ENCODE measurements at places on chromosomes 4 and X. TPM values are rescaled to one million over a fixed set of nuclear protein-coding genes. Genes with fewer than 3 reads are reported as not detected.

DNA sequence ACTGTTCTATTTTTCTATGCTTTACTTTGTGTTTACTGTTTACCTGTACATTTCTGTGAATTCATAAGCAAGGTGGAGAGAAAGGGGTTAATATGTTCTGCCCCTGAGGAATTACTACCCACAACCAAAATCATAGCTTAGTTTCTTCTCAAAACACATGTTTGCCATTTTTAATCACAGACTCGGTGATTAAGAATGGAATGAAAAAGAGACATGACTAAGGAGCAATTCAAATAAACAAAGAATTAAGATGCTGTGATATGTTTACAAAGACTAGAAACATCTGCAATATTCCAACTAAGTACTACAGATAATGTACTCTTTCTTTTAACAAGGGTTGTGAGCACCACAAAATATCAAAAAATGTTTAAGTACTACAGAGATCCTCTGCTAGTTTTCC, 11.7 kb upstream of the FAT4 start:
- DNase-seq = no peak

DNA sequence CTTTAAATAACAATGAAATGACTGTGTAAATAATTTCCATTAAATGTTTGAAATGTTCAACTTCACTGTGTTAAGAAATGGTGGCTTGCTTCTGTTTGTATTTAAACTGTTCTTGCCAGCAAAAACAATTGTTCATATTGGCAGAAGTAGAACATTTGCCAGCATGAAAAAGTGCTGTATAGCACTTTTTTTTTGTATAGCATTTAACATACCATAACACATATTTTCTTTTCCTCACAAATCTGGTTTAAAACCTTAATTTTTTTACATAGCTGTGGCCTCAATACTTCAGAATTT, 94.1 kb downstream of the COX18 start:
- no peak for DNase-seq

DNA sequence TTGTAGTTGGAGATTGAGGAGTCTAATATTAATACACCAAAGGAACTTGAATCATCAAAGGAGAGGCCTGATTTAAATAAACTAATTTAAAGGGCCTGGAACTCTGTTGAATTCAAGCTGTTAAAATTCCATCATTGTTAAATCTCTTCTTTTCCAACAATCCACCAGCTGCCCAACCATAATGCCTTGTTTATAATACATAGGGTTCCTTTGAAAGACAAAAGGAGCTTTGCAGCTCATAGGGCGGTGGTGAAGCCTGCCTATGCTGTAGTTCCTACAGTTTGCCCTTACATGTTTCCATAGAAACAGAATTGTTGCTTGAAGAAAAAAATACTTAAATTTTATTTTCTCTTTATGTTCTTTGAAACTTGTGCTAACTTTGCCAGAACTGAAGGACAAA, 102.8 kb downstream of the GLUD2 start:
- DNase-seq = no peak

DNA sequence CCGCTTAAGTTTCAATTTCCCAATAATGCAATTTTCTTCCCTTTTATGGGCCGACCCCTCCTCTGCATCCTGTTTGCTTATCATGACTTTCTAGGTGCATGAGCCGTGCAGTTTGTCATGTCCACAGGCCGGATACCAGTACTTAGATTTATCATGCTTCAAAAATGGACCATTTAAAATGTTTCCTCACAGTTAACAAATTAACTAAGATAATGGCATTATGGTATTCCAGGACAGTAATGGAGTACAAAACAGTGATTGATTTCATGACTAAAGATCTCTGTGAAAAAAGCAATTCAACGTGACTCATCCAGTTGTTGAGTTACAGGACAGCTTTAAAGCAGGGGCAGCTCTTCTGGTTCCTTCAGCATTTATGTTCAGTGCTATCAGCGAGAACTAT, 23.0 kb downstream of the SNX25 start:
- DNase-seq = no peak

DNA sequence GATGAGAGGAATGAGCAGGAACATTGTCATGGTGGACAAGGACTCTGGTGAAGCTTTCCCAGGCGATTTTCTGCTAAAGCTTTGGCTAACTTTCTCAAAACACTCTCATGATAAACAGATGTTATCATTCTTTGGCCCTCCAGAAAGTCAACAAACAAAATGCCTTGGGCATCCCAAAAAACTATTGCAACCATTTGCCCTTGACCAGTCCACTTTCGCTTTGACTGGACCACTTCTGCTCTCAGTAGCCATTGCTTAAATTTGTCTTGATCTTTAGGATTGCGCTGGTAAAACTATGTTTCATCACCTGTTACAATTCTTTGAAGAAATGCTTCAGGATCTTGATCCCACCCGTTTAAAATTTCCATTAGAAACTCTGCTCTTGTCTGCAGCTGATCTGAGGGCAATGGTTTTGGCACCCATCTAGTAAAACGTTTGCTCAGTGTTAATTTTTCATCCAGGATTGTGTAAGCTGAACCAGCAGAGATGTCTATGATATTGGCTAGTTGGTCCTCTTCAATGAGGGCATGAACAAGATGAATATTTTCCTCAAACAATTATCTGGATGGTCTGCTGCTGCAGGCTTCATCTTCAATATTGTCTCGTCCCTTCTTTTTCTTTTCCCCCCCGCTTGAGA, 14.8 kb downstream of the TBC1D1 start:
- DNase-seq = no peak

GRCh38 chr4:74400395-74400794, 35.5 kb downstream of the EREG start:
- DNase-seq = no peak

DNA sequence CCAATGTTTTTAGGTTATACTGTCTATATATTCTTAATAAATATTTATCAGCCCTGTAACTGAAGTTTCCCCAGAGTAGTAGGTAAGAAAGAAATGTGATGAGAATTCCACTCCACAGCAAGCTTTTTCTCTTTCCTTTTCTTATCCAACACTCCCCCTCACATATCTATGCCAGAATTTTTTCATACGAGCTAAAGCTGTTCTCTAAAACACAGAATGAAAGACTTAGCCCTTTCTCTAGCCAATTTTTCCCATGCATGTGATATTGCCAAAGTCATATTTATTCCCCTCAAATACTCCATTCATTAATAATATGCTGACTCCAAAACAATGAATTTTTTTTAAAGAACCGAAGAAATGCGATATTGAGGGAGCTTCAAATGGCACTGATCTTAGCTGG, 32.3 kb downstream of the VEGFC start:
- no peak for DNase-seq

DNA sequence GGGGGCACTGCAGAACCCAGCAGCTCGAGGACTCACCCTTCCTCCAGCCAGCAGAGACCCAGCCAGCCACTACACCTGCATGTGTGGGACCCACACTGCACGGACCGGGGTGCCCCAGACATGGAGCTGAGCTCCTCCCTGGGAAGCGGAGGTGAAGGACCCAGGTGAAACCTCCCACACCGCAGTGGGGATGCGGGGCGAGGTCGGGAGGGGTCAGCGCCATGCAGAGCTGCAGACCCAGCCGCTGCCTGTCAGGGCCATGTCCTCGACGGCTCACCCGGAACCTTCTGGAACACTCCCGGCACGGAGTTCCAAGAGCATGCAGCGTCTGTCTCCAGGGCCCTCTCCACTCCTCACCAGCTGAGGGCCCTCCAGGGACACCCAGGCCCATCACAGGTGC, 42.6 kb downstream of the GAK start:
- DNase-seq = no peak

DNA sequence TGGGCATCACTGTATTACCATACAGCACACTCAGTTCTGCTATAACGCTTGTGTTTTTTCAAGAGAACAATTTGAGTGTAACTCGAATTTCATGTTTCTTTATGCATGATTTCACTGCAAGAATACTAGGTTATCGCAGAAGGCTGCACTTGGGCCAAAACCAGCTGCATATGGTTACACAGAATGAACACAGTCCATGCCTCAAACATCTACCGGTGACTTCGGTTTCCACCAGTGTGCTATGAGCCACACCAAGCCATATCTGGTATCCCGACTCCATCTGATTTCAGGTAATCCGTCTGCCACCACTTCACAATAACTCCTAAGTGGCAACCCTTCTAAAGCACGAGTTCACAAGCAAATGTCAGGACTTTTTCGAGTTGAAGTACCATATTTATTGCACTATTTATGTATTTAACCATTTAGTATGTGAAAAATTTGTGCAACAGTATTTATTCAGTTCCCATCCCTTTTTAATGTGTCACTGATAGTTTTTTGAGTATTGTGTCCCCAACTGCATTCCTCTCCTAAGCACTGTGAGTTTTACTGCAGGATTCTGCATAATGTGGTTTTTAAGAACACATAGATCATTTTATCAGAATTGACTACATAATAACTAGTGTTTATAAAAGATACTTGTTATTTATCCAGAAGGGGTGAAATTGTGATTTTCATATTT, 111.8 kb downstream of the APBB2 start:
- DNase-seq = no peak

GRCh38 chr4:25878676-25879075, 15.9 kb upstream of the SEL1L3 start:
- DNase-seq = no peak

DNA sequence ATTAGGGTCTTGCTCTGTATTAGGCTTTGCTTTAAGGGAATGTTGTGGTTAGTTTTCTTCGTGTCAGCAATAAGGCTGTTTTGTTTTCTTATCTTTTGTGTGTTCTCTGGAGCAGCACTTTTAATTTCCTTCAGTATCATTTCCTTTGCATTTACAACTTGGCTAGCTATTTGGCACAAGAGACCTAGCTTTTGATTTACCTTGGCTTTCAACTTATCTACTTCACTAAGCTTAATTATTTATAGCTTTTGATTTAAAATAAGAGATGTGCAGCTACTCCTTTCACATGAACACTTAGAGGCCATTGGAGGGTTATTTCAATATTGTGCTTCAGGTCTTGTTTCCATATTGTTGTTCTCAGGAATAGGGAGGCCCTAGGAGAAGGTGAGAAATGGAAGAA, 68.2 kb downstream of the FAT4 start:
- no peak for DNase-seq

GRCh38 chr4:101972791-101973190, 182.3 kb downstream of the BANK1 start:
- DNase-seq = no peak

DNA sequence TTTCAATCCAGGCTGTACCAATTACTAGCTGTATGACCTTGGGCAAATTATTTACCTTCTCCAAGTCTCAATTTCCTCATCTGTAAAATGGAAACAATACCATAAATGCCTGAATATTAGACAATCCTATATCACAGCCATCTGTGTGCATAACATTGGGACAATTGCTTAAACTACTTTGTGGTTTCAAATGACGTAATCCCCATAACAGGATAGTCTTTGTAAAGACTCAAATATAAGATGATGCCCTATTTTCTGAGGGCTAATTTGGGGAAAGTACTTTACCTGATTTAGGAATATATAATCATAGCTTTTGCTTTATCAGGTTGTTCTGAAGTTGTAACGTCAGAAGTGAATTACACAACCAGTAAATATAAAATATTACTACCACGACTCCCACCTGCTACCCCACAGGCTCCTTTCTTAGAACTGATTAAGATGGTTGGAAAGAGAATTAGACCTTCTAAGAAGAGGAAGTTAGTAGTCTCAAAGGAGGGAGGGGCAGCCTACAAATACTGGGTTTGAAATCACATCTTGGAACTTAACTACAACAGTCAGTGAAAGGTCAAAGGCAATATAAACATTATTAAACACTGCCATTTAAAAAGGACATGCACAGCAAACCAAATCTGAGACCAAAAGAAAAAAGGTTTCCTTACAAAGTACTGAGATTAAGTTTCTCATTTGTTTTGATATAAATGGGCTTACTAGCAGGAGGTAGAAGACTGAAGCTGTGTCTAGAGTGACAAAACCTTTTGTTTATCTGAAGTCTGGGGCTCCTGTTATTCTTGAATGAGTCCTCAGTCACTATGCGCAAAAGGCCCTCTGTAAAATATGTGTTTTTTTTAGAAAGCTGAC, 215.0 kb downstream of the SCFD2 start:
- DNase-seq = no peak

- DNase-seq = no peak
Measured at GRCh38 chr4:139918591-139918990, 235.4 kb downstream of the MAML3 start.

DNA sequence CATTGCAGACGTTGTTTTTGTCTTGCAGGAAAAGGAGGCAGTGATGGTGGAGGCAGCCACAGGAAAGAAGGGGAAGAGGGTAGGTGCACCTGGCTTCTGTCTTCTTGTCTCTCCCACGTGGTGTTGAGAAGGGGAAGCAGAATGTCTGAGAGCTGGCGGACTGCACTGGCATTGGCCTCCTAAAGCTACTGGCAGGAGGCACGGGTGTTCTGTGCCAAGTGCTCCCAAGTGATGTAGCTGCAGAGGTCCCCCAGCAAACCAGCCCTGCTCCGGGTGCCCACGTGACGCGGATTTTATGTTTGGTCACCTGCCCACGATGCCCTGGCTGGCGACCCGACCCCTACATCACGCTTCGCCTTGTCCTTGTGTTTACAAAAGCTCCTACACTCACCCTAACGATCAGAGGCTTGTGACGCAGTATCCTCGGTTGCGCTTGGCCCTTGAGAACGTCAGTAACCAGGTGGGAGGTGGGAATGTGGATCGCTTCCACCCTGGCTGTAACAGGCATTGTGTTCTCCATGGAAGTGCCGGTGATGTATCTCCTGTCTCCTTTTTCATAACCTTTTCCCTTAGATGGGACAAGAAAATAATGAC, 28.5 kb upstream of the XG start:
- DNase-seq = no peak

DNA sequence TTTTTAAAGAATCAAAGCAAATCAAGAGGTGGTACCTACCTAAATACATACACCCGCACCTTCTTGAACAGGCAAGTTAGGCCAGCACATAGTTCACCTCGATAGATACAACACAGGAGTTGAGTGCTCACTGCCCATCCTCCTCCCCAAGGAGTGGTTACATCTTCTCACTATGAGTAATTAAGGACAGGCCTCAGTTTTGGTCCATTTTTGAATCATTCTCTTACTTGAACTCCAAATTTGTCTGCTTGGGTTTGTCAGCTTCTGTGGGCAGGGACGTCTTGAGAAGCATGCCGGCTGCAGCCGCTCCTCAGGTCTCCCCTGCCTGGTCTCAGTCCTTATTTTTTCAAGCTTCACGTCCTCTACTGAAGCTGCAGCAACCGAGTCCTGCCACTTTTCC, 190.6 kb upstream of the RBPJ start:
- no peak for DNase-seq

GRCh38 chrX:11427453-11428071, 134.3 kb downstream of the AMELX start:
- no peak for DNase-seq

- no peak for DNase-seq
Measured at GRCh38 chr4:38532908-38533499, 131.0 kb upstream of the KLF3 start.

- DNase-seq = no peak
Measured at GRCh38 chr4:63788271-63788670, 621.0 kb downstream of the TECRL start.

Gene PAGE3
- total RNA-seq = not detected

Gene PLAC1
- total RNA-seq = not detected

Gene CABS1
- total RNA-seq = not detected

Gene CENPVL2
- not detected for total RNA-seq

Gene NOX1
- not detected for total RNA-seq

All from activated naive CD8-positive, alpha-beta T cell treated with anti-CD3 and anti-CD28 coated beads, Interleukin-2, amount 10 ng/mL, durations not matched to agents 7 days and 5 days (primary cell).